ENCODE measurements at places on chromosomes 4 and X.
A peak's percentile ranks its signal among the peaks of the same experiment; 100 is the strongest.

GRCh38 chr4:121771869-121772268 lies 6.9 kb upstream of the SMIM43 start:
- DNase-seq: no peak

- DNase-seq: no peak
Observed at GRCh38 chr4:156390599-156391324, 437.1 kb upstream of the CTSO start.

- DNase-seq: no peak
Observed at GRCh38 chr4:173146456-173146855, 22.2 kb upstream of the GALNT7 start.

GRCh38 chrX:155115174-155115819 lies 44.0 kb downstream of the BRCC3 start:
- no peak for DNase-seq

GRCh38 chr4:86891762-86892635 lies at the start of gene C4orf36:
TSS of gene C4orf36 (minus strand) at chr4:86892422. CDS start at chr4:86891520, 902 bp downstream.
- peak; percentile 43 for DNase-seq

DNA sequence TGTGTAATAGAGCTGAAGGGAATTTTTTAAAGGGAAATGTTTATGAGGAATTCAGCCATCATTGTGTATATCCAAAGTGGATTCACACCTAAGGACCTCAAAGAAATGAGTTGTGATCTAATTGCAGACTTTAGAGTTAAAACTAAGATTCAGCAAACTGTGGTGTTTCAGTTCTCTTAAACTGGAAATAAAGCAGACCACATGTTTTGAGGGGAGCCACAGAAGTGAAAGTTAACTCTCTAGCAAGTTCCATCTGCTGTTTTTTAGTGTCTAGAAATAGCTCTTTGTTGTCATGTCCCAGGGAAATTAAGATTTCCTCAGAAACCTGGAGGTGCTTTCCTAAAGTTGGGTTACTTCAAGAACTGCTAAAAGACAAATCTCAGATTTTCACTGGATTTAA lies 97.3 kb upstream of the DDX3X start:
- DNase-seq: no peak

- no peak for DNase-seq
Observed at GRCh38 chr4:138181287-138181686, 60.9 kb downstream of the SLC7A11 start.

GRCh38 chrX:20320461-20321159 lies 53.9 kb upstream of the RPS6KA3 start:
- no peak for DNase-seq

- DNase-seq: peak; percentile 66
Observed at GRCh38 chr4:92791871-92792440, 488.2 kb downstream of the GRID2 start.

DNA sequence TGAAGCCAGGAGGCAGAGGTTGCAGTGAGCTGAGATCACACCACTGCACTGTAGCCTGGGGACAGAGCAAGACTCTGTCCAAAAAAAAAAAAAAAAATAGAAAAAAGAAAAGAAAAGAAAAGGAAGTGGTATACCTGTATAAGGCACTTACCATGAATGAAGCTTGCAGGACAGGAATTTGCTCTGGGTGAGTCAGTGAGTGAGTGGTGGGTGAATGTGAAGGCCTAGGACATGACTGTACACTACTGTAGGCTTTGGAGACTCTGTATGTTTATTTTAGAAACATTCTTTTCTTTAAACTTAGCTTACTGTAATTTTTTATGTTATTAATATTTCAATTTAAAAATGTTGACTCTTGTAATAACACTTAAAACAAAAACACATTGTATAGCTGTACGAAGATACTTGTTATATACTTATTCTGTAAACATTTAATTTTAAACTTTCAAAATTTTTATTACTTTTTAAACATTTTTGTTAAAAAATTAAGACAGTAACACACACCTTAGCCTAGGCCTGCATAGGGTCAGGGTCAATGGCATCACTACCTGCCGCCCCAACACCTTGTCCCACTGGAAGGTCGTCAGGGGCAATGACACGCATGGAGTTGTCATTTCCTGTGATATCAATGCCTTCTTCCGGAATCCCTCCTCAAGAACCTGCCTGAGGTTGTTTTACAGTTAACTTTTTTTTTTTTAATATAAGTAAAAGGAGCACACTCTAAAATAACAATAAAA lies 78.7 kb downstream of the CLNK start:
- DNase-seq: no peak

DNA sequence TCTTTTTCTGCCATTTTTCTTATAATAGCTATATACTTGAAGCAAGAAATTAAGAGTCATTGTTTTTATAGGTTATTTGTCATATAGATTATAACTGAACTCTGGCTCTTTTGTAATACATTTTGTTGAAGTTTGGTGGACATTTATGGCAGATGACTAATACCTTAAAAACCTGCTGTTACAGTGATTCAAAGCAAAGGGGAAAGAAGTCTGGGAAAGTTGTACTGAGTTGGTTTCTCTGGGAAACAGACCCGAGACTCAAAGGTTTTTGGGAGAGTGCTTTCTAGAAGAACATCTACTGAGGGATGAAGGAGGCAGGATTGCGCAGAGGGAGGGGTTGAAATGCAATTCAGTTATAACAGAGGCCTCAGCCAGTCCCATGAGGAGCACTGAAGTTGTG lies 35.9 kb downstream of the NAP1L5 start:
- peak; percentile 63 for DNase-seq

DNA sequence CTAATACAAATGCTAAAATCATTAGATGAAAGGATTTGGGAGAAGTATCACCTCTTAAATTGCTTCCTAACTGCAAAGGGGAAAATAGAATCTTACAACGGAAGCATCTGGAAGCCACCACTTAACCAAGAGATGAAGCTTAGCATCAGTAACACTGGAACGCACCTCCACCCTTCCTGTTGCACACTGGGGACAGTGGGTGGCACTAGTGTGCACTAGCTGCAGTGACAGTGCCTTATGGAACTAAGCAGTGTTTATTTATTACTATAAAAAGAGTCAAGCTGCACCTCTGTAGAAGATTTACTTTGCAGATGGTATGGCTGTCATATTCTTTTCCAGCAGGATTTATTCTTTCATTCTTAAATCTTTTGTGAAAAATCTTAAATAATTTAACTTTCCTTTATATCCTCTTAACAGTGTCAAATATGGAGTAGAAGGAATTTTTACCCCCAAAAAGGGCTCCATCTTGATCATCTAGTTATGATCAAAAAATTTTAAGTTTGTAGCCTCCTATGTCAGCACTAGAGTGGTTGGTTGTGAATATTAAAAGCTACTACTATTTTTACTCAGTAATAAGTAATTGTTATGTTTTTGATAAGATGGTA lies 76.7 kb downstream of the SCD5 start:
- DNase-seq: peak; percentile 38

DNA sequence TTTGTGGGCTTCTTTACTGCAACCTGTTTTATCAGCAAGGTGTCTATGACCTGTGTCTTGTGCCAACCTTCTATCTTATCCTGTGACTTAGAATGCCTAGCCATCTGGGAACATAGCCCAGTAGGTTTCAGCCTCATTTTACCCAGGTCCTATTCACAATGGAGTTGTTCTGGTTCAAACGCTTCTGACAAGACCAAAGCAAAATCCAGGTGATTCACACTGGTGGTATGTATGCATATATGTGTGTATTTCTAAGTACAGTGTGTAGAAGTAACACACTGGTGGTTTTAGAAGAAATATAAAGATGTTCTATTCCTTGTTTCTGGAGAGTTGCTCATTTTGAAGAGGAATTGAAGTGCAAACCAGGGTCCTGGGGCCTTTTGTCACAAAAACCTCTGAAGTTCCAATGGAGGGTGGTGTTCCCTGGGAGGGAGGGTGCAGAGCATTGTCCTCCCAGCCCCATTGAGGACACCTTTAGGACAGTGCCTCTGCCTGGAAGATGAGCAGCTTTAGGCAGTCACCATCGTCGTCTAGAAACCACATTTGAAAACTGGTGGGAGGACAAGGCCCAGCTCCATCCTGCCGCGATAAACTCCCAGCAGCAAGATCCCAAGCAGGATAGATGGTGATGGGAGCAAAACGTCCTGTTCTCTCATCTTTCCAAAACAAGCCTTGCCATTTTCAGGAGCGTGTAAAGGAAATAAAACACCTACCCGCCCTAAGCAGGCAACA lies 191.4 kb downstream of the TSPAN5 start:
- no peak for DNase-seq

DNA sequence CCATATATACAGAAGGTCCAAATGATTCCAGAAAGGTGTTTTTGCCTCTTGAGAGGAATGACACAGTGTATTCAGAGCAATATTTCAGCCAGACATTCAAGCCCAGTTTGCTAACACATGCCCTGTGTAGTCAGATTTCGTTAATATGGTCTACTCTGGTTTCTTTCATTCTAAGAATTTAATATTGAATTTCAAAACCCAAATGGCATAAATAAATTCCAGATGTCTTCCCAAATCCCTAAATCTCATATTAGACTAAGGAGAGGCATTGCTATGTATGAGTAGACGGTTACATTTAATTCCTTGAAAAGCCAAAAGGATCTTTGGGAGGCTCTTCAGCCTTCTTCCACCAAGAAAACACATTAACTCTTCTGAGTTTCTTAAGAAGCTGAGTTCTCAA lies 66.3 kb upstream of the C1QTNF7 start:
- DNase-seq: no peak

- DNase-seq: no peak
Observed at GRCh38 chr4:38500433-38500832, 163.6 kb upstream of the KLF3 start.

DNA sequence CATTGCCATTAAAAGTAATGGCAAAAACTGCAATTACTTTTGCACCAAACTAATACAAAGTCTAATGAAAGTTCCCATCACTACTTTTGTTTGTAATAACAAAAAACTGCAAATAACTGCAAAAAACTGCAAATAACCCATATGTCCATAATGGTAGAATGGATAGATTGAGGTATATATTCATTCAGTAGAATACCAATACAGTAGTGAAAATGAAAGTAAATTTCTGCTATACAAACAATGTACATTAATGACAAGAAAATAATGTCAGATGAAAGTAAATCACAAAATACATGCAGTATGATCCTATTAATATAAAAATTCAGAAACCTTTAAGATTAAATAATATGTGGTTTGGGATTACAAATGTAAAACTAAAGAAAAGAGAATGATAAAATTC lies 41.3 kb upstream of the CEP135 start:
- DNase-seq: no peak

DNA sequence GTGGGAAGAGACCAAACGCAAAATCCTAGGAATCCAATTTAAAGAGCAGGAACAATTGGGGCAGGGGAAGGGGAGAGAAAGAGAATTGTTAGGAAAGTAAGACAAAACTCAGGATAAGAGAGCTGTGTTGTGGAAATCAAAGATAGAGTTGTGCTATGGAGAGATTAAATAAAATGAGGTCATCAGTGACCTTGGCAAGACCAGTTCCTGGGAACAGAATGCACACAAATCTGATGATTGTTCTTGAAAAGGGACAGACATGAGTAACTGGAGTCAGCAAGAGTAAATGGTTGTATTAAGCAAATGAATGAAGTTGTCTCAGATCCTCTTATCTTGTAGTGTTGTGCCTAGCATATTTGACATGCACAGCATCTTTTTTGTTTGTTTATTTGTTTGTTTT lies 267.4 kb downstream of the IL1RAPL1 start:
- DNase-seq: no peak

DNA sequence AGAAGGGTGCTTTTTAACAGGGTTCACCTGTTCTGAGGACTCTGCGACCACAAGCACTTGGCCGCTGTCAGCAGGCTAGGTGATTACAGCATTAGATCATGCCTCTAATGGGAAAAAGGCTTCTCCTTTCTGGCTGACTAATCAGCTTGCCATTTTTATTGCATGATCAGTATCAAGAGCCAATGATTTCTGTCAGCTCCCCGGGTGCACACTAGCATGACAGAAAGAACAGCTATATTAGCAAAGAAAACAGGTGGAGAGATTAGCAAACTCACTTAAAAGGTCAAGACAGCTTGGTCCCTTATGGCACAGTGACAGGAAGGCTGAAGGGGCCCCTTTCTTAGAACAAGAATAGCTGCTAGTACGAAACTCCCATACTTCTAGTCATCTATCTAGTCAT lies 170.0 kb downstream of the SMIM20 start:
- no peak for DNase-seq

DNA sequence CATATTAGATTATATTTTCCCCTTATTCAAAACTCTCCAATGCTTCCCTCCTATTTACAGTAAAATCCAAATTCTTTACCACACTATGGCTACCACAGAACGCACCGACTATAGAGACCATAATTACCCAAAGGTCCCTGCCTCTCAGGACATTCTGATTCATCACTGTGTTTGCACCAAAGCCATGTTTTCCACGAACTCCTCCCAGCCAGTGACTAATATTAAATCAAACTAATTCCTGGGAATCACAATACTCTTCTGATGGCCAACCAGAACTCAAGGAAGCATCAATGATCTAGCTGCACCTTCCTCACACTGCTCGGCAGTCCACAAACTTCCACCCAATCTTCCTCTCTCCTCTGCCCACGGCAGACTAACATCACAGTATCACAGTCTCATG lies 24.2 kb upstream of the EDNRA start:
- no peak for DNase-seq

DNA sequence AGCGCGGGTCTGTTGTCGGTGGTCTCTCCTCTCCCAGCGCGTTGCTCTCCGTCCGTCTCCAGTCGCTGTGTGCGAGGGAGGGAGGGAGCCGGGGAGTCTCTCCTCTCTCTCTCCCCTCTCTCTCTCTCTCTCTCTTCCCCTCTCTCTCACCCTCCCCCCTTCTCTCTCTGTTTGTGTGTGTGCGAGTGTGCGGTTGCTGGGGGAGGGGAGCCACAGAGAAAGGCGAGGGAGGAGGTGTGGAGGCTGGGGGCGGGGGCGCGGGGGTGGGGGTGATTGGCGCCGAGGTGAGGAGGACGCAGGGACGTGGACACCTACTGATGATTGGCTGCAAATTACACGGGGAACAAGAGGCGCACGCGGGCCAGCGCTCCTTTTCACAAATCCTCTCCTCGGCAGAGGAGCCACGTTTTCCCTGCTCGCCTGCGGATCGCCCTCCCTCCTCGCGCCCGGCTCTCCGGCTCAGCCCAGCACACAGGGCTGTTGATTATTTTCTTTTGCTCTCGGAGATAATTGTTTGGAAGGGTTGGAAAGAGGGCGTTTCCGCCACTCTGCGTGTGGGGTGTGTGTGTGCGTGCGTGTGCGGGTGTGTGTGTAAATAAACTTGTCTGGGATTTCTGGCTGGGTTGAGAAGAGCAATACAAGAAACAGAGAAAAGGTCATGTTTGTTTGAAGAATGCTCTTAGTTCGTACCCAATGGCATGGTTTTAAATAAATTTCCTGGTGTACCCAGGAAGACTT lies at the start of gene CXXC4:
Gene CXXC4 (minus strand): TSS at position 73 of the 738 bp plus-strand sequence. CDS start 3,092 bp downstream, outside the sequence.
- peak; percentile 16 for DNase-seq

- peak; percentile 59 for DNase-seq
Observed at GRCh38 chr4:94469221-94469784, 17.6 kb downstream of the PDLIM5 start.

DNA sequence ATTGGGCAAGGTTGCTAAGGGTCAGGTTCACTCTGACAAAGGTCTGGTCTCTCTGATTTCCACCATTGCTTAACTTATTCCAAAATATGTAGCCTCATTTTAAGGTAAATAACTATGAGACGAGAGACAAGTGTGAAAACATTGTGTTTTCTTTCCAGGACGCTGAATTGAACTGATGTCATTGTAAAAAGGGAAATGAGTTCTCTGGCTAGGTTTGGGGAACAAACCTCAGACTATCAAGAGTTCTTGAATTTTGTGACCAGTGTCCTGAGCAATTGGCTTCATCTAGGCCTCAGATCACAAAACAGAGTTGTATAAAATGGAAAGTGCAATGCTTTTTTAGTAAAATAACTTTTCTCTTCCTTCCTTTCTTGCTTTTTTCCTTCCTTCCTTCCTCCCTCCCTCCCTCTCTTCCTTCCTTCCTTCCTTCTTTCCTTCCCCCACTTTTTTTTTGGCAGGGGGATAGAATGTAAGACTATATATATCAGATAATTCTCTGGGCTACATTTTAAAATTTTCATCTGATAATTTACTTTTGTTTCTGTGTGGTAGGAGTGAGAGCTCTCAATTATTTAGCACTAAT lies 30.8 kb upstream of the CXCL8 start:
- no peak for DNase-seq
